ENCODE measurements at places on chromosomes 11 and 22.

- DNase-seq: no peak
These were observed 593 bp downstream of the SSH3 start for GRCh38 chr11:67303835-67304411.

- no peak for DNase-seq
These were observed 108.8 kb upstream of the TEAD1 start for GRCh38 chr11:12565406-12565805.

- peak; percentile 10 for DNase-seq
These were observed 85.2 kb upstream of the SCUBE2 start for GRCh38 chr11:9176550-9176949.

DNA sequence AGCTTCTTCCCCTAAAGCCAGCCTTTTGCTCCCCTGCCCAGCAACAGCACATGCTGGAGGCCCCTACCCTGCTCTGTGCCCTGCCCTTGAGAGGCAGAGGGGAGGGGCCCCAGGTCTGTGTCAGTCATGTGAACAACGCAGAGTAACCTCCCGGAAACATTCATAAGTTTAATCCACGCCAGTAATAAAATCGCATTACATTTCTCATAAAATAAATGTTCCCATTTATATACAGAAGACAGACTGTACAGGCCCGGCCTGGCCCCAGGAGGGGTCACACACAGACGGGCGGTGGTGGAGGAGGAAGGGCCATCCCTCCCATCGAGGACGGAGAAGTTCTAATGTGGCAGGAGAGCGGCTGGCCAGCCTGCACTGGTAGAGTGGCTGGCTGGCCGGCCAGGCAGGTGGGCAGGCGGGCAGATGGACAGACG lies 39.5 kb downstream of the LMO1 start:
- DNase-seq: no peak

DNA sequence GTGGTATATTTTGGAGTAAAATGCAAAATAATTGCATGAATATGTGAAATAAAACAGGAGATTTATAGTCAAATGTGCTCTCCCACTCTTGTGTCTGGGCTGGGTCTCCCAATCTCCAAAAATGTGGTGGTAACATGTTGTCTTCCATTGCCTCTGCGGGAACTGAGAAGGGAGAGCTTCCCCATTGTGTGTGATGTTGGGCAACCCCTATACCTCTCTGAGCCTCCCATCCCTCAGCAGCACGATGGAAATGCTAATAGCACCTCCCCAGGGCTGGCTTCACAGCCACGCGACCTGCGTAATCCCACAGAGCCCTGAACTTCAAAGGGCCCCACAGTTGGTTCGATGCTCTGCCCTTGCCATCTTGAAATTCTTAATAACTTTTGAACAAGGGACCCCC lies 72.0 kb downstream of the TP53I11 start:
- no peak for DNase-seq

DNA sequence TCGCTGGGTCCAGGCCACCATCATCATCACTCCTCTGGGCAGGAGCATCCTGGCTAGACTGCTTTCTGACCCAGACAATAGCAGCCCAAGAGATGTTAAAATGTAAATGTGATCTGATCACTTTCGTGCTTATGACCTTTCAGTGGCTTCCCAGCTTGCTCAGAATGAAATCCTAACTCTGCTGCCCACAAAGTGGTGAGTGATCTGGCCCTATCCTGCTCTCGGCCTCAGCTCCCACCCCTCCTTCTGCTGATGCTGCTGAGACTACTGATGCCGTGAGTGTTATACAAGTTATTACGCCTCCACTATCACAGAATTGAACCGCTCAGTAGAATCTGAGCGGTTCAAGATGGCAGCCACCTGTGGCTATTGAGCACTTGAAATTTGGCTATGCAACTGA lies 26.2 kb downstream of the ELF5 start:
- DNase-seq: no peak

DNA sequence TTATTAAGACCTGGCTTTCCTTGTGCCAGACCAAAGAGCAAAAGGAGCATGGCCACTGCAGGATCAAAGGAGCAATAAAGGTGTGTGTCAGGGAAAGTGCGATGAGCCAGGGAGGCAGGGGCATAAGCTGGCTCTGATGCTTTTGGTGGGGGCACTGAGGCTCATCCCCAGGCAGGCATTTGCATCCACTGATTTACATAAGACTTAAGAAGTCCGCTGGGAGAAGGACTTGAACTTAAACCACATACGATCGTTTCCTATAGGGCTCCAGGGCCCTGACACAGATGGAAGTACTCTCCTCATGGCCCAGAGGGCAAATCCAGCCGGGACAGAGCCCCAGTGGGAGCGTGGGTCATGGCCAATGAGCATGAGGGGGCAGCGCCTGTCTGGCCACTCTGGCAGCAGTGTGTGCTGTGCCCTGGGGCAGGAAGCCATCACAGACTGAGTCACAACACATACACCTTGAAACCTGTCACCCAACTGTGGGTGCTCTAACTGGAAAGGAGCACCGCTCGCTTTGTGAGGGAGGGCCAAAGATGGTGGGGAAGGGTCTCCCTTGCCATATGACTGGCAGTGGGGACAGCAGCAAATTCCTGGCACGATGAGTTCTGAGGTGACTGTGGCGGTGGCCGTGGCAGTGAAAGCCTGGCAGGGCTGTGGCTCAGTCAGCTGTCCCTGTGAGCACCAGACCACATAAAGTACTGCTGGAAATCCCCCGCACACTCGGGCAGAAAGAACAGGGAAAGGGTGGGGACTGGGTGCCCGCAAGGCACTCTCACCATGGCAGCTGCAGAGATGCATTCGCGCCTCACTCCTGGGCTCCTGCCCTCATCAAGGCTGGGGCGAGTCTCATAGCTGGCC lies 79.4 kb upstream of the LMO1 start:
- peak; percentile 29 for DNase-seq

DNA sequence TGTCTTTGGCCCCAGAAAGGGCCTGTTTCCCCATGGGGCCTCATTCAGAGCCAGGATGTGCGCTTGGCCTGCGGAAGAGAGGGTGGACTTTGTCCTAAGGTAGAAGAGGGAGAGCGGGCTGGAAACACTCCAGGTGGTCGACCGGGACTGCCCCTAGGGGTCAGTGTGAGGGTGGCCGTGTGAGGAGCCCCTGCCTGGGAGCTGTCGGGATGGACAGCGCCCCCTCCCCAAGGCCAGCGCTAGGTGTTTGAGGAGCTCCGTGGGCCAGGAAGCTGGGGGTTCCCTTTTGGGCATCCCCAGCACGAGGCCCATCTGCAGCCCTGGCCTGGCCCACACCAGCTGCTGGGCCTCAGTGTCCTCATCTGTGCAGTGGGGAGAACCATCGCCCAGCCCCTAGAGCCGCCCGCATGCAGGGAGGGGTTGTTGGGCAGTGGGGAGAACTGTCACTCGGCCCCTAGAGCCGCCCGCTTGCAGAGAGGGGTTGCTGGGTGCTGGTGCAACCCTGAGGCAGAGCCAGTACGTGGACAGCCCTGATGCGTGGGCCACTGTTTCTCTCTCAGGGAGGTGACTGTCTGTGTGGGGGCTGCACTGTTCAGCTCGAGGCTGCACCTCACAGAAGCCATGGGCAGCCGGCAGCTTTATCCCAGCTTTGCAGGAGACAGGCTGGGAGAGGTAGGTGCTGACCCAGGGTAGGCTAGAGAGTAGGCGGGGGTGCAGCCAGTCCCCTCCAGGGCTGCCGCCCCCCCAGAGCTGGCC lies 1319.9 kb downstream of the BRD1 start:
- no peak for DNase-seq

- DNase-seq: no peak
These were observed 1.8 kb downstream of the MUC6 start for GRCh38 chr11:1034456-1035295.

- DNase-seq: no peak
These were observed 73.3 kb downstream of the CYP2R1 start for GRCh38 chr11:14818779-14819178.

DNA sequence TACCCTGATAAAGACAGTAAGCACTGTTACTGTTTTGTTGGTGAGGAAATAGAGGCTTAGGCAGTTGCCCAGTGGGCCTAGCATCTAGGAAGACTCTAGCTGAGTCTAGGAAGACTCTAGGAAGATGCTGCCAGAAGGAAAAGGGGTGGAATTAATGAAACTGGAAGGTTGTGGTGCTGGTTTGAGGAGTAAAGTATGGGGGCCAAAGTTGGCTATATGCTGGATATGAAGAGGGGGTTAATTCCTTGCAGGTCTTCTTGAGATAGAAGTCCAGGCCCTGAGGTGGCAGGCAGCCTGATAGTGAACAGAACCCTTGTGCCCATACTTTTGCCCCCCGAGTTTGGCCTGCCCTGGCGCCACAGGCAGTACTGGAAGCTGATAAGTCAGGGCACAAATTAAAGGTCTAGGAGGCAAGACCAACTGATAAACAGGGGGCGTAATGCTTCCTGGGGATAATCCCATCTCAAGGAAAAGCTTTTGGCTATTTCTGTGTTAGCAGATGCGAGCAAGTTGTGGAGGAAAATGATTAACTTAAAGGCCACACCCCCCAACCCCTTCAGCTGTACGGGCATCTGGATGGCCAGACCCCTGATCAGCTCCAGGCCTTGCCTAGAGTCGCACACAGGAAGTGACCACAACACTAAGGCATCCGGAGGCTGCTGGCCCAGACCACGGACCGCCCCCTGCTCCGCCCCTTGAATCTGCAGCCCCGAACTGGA lies 3.1 kb downstream of the ILK start:
- DNase-seq: peak; percentile 76

DNA sequence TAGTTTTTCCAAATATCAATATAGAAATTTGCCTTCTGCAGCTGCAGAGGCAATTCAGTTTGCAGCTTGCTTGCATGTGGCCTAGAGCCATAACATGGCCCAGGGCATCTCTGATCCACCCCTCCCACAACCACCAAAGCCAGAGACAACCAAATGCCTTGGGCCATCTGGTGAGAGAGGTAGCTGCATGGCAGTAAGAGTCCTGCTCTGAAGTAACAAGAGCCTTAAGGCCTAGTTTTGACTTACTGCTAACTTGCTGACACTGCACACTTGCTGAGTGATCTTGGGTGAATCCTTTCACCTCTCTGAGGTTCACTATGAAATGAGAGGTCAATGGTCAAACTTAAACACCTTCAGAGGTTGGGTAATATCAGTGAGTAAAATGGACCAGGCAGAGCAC lies 4.9 kb upstream of the SPECC1L start:
- no peak for DNase-seq

- DNase-seq: no peak
These were observed 89.1 kb downstream of the BRD1 start for GRCh38 chr22:49738566-49738965.

- DNase-seq: peak; percentile 91
These were observed at the start of gene HMGXB4 for GRCh38 chr22:35257321-35258190. Gene HMGXB4 (plus strand): TSS chr22:35257493. CDS start chr22:35262391, 4,898 bp downstream.

- DNase-seq: no peak
These were observed 6.1 kb downstream of the SLC25A1 start for GRCh38 chr22:19172213-19173046.

GRCh38 chr11:127017482-127017881 lies 16.9 kb upstream of the KIRREL3 start:
- DNase-seq: no peak

DNA sequence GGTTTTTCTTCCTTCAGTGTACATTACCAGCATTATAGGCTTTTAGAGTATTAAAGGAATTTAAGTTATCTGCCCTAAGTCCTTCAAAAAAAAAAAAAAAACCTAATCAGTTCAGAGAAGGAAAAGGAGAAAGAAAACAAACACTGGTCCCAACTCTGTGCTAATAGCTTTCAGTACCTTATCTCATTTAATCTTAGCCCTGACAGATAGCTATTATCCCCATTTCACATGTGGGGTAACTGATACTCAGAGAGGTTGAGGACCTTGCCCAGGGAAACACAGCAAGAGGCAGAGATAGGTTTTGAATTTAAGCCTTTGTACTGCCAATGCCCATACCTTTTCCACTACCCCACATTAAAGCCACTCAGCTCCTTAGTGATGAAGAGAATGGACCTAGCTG lies 43.4 kb downstream of the FAT3 start:
- no peak for DNase-seq

DNA sequence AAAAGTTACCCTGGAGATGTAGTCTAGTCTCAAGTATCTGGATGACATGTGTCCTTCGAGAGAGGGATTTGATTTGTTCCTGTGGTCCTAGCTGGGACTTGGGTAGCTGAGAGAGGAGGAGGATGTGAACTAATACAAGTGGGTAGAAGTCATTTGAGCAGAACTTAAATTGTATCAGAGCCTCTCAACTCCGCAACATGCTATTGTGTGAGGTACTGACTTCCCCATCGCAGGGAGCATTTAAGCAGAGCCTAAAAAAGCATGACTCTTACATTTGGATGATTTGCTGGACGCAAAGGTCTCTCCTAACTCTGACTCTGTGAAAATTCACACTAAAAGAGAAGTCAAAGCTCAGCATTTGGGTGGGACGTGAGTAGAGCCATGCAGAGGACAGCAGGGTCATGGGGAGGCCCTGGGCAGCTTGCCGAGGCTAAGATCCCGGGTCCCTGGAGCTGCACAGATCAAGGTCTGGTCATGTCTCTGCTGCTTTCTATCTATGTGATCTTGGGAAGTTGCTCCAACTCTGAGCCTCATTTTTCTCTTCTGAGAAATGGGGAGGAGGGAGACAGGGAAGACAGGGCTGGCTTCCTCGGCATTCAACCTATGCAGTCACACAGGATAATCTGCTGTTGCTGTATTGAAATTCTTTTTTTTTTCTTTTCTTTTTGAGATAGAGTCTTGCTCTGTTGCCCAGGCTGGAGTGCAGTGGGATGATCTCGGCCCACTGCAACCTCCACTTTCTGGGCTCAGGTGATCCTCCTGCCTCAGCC lies 44.9 kb downstream of the CD82 start:
- no peak for DNase-seq

- DNase-seq: no peak
These were observed 26.5 kb upstream of the TREH start for GRCh38 chr11:118705791-118706545.

GRCh38 chr11:7251836-7252682 lies at the start of gene SYT9:
Gene SYT9 (plus strand): TSS chr11:7251904. CDS start chr11:7252187, 283 bp downstream.
- DNase-seq: peak; percentile 39

GRCh38 chr11:36509201-36509639 lies 852 bp downstream of the TRAF6 start:
- peak; percentile 27 for DNase-seq

Measured in activated CD4-positive, alpha-beta T cell treated with anti-CD3 and anti-CD28 coated beads, Interleukin-10, Interleukin-2, amounts not matched to agents 100 ng/mL and 50 ng/mL, durations not matched to agents 16 hours and 8 hours (primary cell).